ENCODE measurements at places on chromosomes 16 and 17.

DNA sequence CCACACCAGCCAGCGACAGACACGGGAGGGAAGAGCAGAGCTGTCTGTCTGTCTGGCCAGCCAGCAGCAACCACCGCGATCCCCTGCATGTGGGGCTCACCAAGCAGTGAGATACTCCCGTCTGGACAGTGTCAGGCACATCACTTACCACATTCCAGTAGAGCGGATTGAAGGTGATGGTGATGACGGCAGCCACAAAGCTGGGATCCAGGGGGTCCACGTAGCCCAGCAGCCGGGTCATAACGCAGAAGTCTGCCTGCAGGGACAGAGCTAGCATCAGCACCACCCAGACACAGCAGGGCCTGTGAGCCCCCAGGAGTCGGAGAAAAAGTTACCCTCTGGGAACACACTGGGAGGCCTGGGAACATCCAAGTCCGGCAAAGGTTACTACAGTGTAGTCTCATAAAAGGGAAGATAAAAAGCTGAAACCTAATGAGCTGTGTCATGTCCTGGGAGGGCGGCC lies 14.7 kb downstream of the PEMT start:
- no peak overlapping the region for H3K27ac ChIP-seq
- H3K4me3 ChIP-seq: no peak overlapping the region
- no peaks in the 10 kb centered on the region for H3K27me3 ChIP-seq
- no peak for DNase-seq
- H3K36me3 ChIP-seq: peaks cover 6% of the 10 kb centered on the region
- H3K4me1 ChIP-seq: peaks cover 10% of the 10 kb centered on the region

GRCh38 chr17:44002141-44002848 lies 2.1 kb upstream of the NAGS start:
- no peak overlapping the region for H3K4me3 ChIP-seq
- H3K27ac ChIP-seq: no peak overlapping the region
- DNase-seq: no peak
- peaks cover 19% of the 10 kb centered on the region for H3K4me1 ChIP-seq
- peaks cover 8% of the 10 kb centered on the region for H3K27me3 ChIP-seq
- H3K36me3 ChIP-seq: no peaks in the 10 kb centered on the region

DNA sequence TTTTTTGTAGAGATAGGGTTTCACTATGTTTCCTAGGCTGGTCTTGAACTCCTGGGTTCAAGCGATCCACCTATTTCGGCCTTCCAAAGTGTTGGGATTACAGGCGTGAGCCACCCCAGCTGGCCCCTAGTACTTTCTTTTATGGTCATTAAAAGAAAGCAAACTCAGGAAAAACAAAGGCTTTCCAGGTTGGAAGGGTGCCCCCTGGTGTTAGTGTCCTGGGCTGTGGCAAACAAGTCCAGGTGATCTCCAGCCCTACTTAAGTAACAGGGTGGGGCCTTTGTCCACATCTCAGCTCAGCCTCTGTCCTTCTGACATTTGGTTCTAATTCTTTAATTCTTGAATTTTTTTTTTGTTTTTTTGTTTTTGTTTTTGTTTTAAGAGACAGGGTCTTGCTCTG lies 6.9 kb downstream of the IGFBP4 start:
- H3K27ac ChIP-seq: no peak overlapping the region
- H3K36me3 ChIP-seq: no peaks in the 10 kb centered on the region
- peaks cover 23% of the 10 kb centered on the region for H3K4me1 ChIP-seq
- H3K27me3 ChIP-seq: no peaks in the 10 kb centered on the region
- H3K4me3 ChIP-seq: no peak overlapping the region
- no peak for DNase-seq

DNA sequence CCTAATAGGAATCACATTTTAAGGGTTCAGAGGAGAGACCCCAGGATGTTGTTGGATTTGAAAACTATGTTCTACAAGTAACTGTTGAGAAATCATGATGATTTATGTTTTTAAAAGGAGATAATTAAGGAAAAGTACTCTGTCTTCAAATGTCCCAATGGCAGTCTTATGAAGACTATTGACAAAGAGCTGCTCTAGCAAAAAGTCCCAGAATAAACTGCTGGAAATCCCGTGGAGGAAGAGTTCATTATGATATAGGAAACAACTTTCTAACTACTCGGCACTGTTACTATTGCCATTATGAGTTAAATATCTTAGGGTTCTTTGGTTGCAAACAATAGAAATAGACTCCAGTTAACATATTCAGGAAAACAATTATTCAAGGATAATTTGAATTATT lies 65.6 kb upstream of the GAS7 start:
- H3K4me1 ChIP-seq: no peaks in the 10 kb centered on the region
- no peak overlapping the region for H3K27ac ChIP-seq
- H3K4me3 ChIP-seq: no peak overlapping the region
- no peaks in the 10 kb centered on the region for H3K36me3 ChIP-seq
- no peak for DNase-seq

DNA sequence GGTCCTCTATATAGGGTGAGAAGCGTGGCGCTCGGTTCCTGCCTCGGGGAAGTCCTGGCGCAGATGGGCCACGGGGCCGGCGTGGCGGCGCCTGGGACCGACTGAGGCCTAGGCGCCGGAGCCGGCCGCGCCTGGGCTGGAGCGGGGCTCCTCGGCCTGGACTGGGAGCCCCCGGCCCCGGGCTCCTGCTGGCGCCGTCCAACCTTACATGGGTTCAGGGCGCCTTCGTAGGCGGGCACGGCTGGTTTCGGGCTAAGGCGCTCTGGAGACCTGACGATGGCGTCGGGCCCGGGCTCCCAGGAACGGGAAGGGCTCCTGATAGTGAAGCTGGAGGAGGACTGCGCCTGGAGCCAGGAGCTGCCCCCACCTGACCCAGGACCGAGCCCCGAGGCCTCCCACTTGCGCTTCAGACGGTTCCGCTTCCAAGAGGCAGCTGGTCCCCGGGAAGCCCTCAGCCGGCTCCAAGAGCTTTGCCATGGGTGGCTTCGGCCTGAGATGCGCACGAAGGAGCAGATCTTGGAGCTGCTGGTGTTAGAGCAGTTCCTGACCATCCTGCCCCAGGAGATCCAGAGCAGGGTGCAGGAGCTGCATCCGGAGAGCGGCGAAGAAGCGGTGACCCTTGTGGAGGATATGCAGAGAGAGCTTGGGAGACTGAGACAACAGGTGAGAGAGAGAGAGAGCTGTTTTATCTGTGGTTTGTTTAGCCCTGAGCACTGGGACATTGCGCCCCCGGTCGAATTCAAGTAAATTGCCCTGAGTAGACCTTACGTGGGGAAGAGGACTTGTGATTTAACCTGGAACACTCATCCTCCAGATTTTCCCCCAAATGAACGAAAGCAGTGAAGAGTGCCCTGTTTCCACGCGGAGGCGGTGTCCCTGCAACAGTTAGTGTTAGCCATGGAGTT lies 504 bp downstream of the ZNF263 start:
- H3K4me1 ChIP-seq: peaks cover 15% of the 10 kb centered on the region
- H3K4me3 ChIP-seq: peak overlapping the region; percentile 93
- peaks cover 48% of the 10 kb centered on the region for H3K36me3 ChIP-seq
- DNase-seq: no peak
- peak overlapping the region; percentile 94 for H3K27ac ChIP-seq

- peak; percentile 28 for DNase-seq
- no peaks in the 10 kb centered on the region for H3K27me3 ChIP-seq
- peak overlapping the region; percentile 68 for H3K4me3 ChIP-seq
- H3K27ac ChIP-seq: peak overlapping the region; percentile 84
- H3K36me3 ChIP-seq: no peaks in the 10 kb centered on the region
Observed at GRCh38 chr16:67000384-67001351, 12.3 kb downstream of the CES4A start.

DNA sequence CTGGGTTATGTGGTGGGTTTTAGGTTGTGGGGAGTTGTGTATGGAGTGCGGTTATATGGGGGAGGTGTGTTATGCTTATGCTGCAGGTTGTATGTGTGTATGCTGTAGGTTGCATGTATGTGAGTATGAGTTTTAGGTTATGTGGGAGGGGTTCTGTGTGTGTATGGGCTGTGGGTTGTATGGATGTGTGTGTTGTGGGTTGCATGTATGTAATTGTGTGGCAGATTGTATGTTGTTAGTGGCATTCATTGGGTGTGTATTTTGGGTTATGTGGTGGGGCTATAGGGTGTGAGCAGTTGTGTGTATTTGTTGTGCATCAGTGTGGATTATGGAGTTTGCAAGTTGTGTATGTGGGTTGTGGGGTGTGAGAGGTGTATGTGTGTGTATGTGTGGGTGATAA lies 277.4 kb downstream of the NPIPA8 start:
- no peak overlapping the region for H3K4me3 ChIP-seq
- H3K27me3 ChIP-seq: peaks cover 18% of the 10 kb centered on the region
- H3K27ac ChIP-seq: no peak overlapping the region
- DNase-seq: no peak
- H3K4me1 ChIP-seq: peaks cover 2% of the 10 kb centered on the region

- no peaks in the 10 kb centered on the region for H3K36me3 ChIP-seq
- peaks cover 9% of the 10 kb centered on the region for H3K4me1 ChIP-seq
- H3K27ac ChIP-seq: peak overlapping the region; percentile 85
- peak; percentile 94 for DNase-seq
- no peaks in the 10 kb centered on the region for H3K27me3 ChIP-seq
Observed at GRCh38 chr17:45277216-45277849, 15.4 kb upstream of the SPATA32 start.

DNA sequence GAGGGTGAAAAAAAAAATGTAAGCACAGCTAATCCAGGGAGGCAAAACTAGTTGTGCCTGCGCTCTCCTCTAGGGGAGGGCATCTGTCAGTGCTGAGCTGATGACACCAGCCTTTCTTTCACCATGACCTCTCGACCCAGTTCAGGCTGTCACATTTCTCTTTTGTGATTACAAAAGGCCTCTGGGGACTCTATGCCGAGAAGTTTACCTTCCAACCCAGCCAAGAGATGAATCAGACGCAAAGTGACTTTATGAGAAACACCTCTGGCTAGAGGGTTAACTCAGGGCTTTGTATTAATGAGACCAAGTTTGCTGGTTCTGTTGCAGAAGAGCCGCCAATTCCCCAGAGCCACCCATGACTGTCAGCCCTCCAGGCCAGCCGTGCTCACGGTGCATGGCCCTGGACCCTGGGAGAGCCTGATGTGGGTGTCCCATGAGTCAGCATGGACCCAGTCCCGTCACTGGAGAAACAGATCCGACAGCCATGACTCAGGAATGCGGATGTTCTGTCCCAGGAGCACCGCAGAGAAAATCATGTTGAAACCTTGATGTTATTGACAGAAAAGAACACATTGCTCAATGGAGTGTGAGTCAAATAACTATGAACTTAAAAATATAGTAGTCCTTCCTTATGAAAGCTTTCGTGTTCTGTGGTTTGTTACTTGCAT lies 437.2 kb downstream of the HS3ST3B1 start:
- no peak overlapping the region for H3K27ac ChIP-seq
- H3K4me3 ChIP-seq: no peak overlapping the region
- no peak for DNase-seq

DNA sequence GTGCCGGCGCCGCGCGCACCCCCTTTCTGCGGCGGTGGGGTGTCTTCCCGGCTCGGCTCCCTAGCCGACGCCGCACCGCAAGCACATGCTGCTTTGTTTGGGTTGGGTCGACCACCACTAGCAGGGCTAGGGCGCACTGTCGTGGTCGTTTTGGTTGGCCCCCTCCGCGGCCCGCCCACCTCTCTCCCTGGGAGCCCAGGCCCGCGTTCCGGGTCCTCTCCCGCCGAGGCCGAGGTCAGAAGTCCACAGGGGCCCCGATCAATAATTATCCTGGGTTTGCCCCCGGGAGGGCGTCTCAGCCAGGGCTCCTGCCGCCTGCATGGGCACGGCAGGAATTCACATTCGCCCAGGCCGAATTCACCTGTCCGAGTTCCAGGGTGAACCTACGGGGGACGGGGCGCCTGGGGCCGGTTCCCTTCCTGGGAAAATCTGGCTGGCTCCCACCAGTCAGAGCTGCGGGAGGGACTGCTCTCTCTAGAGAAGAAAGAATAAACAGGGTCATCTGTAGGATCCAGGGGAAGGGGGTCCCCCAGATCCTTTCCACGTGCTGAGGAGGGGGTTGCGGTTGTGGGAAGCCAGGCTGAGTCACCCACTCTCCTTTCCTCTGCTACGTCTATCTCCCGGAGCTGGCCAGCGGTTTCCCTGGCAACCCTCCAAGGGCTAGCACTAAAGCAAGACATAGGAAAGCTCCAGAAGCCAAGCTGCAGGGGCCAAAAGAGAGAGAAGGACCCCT lies 584 bp upstream of the STAT5B start:
- no peak for DNase-seq
- H3K27me3 ChIP-seq: no peaks in the 10 kb centered on the region
- H3K4me1 ChIP-seq: peaks cover 54% of the 10 kb centered on the region
- H3K36me3 ChIP-seq: no peaks in the 10 kb centered on the region
- peak overlapping the region; percentile 81 for H3K4me3 ChIP-seq

GRCh38 chr17:78101112-78101511 lies 27.4 kb downstream of the TMC6 start:
- DNase-seq: no peak
- H3K4me1 ChIP-seq: peaks cover 2% of the 10 kb centered on the region
- no peak overlapping the region for H3K4me3 ChIP-seq

GRCh38 chr17:73065376-73065775 lies 27.1 kb downstream of the SLC39A11 start:
- H3K4me1 ChIP-seq: peaks cover 16% of the 10 kb centered on the region
- no peak overlapping the region for H3K4me3 ChIP-seq
- DNase-seq: no peak
- H3K27ac ChIP-seq: no peak overlapping the region

DNA sequence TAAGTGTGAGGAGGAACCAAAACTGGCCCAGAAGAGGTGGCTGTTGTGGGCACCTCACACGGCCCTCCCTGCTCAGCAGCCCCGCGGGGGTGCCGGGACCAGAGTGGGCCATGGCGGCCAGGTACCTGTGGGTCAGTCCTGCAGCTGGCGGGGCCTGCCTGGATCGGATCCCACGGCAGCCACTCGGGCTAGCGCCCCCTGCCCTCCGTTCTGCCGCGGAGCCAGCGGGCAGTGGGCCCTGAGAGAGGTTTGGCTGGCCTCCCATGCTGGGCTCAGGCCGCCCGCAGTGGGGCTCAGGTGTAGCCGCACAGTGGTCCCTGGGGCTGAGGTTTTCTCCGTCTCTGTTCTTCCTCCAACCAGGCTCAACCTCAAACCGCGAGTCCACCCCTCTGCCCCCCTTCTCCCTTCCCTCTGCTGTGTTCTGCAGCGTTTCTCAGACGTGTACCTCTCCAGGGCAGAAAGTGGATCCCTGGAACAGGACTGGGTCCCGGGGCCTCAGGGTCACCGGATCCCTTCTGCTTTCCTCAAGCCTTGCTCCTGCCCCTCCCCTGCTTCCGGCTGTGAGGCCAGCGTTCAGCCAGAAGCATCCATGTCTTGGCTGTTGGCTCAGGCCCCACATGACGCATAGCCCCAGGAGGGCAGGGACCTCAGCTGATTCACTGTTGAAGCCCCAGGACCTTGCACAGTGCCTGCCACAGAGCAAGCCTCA lies 28.6 kb upstream of the ITGA3 start:
- peaks cover 26% of the 10 kb centered on the region for H3K27me3 ChIP-seq
- H3K4me3 ChIP-seq: peak overlapping the region; percentile 41
- no peak overlapping the region for H3K27ac ChIP-seq
- no peaks in the 10 kb centered on the region for H3K36me3 ChIP-seq
- peaks cover 9% of the 10 kb centered on the region for H3K4me1 ChIP-seq

GRCh38 chr17:77555741-77556291 lies 402.7 kb upstream of the TNRC6C start:
- H3K4me1 ChIP-seq: no peaks in the 10 kb centered on the region
- H3K4me3 ChIP-seq: peak overlapping the region; percentile 45
- DNase-seq: no peak
- H3K36me3 ChIP-seq: no peaks in the 10 kb centered on the region
- H3K27ac ChIP-seq: no peak overlapping the region

GRCh38 chr17:49379926-49380325 lies 17.9 kb upstream of the ZNF652 start:
- H3K27me3 ChIP-seq: no peaks in the 10 kb centered on the region
- DNase-seq: no peak
- no peaks in the 10 kb centered on the region for H3K4me1 ChIP-seq
- no peaks in the 10 kb centered on the region for H3K36me3 ChIP-seq
- no peak overlapping the region for H3K27ac ChIP-seq

GRCh38 chr16:74999609-75000480 lies 1.0 kb downstream of the ZNRF1 start:
- peak overlapping the region; percentile 62 for H3K4me3 ChIP-seq
- DNase-seq: peak; percentile 86
- peaks cover 10% of the 10 kb centered on the region for H3K4me1 ChIP-seq
- no peaks in the 10 kb centered on the region for H3K36me3 ChIP-seq
- H3K27ac ChIP-seq: peak overlapping the region; percentile 72

Data from naive thymus-derived CD8-positive, alpha-beta T cell (primary cell).